Hair follicular keratinocyte (primary cell): ENCODE measurements at places on chromosomes 3 and 15. TPM values are rescaled to one million over a fixed set of nuclear protein-coding genes. Genes with fewer than 3 reads are reported as not detected.

Gene UBR1
- 16.3 and 17.6 TPM in 2 replicates for total RNA-seq

Gene CGGBP1
- 27.7 and 29.8 TPM in 2 replicates for total RNA-seq

Gene CHST13
- total RNA-seq, result not detected in 2 replicates

Gene CPA3
- not detected in 2 replicates for total RNA-seq

Gene ACAD9
- 27.6 and 39.4 TPM in 2 replicates for total RNA-seq

Gene MNS1
- 0.39 and 1.1 TPM in 2 replicates for total RNA-seq

Gene PROK2
- total RNA-seq, result not detected in 2 replicates

Gene EPB42
- total RNA-seq, result not detected in 2 replicates

Gene NECTIN3
- 0.31 and 3.4 TPM in 2 replicates for total RNA-seq

Gene IP6K1
- 16.4 and 19.9 TPM in 2 replicates for total RNA-seq

Gene TMEM42
- total RNA-seq, result 28.5 and 34.2 TPM in 2 replicates

Gene TM6SF1
- total RNA-seq, result 0.15 and 1.2 TPM in 2 replicates
